ENCODE measurements at places on chromosomes 11 and 22. TPM values are rescaled to one million over a fixed set of nuclear protein-coding genes. Genes with fewer than 3 reads are reported as not detected.
A peak's percentile ranks its signal among the peaks of the same experiment; 100 is the strongest.

Gene KRTAP5-7
- 0.17 TPM for total RNA-seq

Gene GLB1L2
- 27.2 TPM for total RNA-seq

DNA sequence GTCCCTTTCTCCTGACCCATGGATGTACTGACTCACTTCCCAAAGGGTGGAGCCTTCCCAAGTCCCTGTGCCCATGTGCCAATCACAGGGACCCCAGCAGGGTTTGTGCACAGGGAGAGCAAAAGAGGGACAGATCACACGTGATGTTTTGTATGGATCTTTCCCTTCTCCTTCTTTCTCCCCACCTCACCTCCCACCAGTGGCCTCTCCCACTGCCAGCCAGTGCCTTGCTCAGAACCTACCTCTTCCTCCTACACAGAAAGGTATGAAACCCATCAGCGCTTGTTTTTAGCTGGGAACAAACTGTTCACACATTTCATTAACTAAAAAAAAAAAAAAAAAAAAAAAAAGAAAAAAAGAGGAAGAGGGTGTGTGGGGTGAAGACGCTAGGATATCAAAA lies 112.9 kb downstream of the DSCAML1 start:
- no peaks in the 10 kb centered on the region for H3K27me3 ChIP-seq
- H3K36me3 ChIP-seq = no peaks in the 10 kb centered on the region
- H3K4me1 ChIP-seq = no peaks in the 10 kb centered on the region
- H3K4me3 ChIP-seq = no peak overlapping the region
- no peak for DNase-seq
- H3K27ac ChIP-seq = no peak overlapping the region

DNA sequence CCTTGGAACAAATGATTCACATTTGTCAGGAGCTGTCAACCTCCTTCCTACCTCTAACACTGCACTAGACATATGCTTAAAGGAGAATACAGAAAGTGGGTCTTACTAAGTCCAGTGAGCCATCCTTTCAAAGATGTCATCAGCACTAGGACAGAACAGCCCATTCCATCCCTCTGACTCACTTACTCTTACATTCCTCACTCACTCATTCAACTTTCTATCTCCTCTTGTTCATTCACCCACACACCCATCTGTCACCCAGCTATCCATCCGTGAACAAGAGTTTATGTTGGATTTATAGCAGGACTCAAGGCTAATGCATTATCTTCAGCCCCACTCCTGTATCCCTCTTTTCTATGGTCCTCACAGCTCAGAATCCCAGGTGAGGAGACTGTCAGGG lies 9.1 kb downstream of the INSC start:
- H3K36me3 ChIP-seq = no peaks in the 10 kb centered on the region
- no peaks in the 10 kb centered on the region for H3K27me3 ChIP-seq
- no peak overlapping the region for H3K27ac ChIP-seq
- DNase-seq = no peak
- H3K4me3 ChIP-seq = no peak overlapping the region

- H3K4me3 ChIP-seq = no peak overlapping the region
- H3K36me3 ChIP-seq = no peaks in the 10 kb centered on the region
- DNase-seq = no peak
- peaks cover 6% of the 10 kb centered on the region for H3K4me1 ChIP-seq
- H3K27ac ChIP-seq = peak overlapping the region; percentile 19
- H3K27me3 ChIP-seq = no peaks in the 10 kb centered on the region
These were observed 53.9 kb downstream of the TRAF6 start for GRCh38 chr11:36456156-36456555.

Gene MMP8
- not detected for total RNA-seq

Measured in colonic mucosa (tissue), 4 donors.